ENCODE measurements at places on chromosomes 7 and 10.

GRCh38 chr7:138944592-138944991 lies 36.6 kb downstream of the KIAA1549 start:
- DNase-seq, result no peak

DNA sequence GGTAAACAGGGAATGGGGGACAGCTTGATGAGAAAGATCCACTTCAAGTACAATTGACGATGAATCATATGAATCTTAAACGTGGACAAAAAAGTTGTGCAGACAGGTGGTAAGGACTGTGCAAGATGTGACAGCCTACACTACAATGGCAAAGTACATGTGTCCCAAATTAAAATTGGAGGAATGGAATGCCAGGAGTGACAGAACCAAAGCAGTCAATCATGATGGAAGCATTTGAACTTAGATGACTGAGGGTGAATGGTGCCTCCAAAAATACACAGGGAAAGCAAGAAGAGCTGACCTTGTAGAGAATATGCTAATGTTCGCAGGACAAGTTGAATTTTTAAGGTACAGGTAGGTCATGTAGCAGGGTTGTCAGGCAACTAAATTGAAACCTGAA lies 150.3 kb upstream of the WNT16 start:
- DNase-seq, result no peak

- no peak for DNase-seq
Measured at GRCh38 chr10:27470885-27471284, 33.2 kb upstream of the RAB18 start.

DNA sequence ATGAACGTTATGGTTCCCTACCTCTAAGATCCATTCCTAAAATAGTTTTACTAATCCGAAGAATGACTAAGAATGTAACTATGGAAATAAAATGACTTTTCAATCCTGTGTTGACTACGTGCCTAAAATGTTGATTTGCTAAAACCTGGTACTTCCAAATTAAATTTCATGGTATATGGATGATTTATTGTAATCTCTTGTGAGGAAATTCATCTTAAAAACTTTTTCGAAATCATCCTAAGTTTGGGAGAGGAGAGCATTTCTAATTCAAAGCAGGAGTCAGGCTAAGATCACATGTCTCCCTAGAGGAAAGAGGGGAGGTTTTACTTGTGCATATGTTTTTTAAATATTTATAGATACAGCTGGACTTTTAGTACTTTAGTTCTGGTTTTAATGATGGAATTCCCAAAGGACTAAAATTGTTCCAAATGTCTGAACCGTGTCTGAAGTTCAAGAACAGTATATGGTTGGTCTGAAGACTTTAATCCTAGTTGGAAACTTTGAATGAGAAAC lies 483.9 kb downstream of the AUTS2 start:
- DNase-seq, result no peak

- DNase-seq, result no peak
Measured at GRCh38 chr7:6379886-6380285, 67.9 kb downstream of the DAGLB start.

DNA sequence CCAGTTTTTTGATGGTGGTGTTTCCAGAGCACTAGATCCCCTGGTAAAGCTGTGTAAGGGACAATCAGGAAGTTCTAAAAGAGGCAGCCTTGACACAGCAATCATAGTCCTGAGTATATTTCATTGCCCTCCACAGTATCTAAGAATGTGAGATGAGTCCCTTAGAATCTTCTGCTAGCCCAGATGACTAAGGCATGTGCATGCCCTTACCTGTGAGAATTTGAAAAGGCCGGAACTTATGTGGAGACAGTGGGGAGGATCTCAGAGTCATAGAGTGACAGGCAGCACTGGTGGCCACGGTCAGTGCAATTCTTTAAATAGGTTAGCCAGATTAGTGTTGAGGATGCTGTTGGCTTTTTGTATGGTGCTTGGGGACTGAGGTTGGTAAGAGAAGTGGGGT lies 361.4 kb upstream of the VSTM2A start:
- DNase-seq, result no peak

DNA sequence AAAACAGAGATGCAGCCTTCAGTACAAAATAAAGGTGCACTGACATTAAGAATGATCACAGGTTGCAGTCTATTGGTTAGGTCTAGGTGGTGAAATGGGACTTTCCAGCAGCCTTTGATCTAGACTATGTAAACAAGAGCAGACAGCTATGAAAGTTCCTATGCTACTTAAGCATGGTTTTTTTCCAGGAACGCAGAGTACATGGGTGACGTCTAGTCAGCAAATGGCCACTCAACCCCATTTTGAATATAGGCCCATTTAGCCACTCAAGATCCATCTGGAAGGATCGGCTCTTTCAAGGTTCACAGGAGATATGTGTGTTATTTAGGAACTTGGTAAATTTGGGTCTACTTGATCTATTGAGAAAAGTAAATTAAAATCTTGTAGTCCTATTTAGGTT lies 1424.6 kb upstream of the LRRTM3 start:
- no peak for DNase-seq

DNA sequence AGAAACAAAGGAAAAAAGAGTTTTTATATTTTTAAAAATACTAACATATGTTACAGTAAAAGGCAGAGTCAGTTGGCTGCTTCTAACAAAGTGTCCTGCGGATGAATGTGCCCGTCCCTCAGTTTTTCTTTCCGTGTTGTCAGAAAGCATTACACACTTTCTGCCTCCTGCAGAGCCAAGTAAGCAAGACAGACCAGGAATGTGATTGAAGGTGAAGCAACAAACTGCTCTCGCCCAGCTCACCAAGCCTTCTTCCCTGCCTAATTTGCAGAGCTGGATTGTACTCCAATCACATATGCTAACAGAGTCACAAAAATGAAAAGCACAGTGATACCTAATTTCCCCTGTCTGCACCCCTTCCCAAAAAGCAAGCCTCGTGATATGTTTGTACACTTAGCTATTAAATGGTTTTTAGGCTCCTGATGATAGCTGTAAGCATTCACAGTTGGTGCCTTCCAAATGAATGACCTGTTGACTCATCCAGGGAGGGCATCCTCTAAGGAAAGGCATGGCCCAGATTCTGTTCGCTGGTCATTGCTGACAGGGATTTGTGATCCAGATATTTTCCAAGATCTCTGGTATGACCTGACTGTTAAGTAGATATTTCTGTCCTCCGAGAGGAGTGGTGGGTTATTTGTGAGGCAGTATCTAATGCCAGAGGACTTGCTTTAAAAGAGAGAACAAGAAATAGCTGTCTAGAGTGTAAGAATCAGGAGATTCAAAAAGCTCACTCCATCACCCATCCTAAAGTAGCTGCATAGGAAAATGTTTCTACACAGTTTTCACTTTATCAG lies 187.3 kb upstream of the PLXDC2 start:
- DNase-seq, result no peak

- DNase-seq, result no peak
Measured at GRCh38 chr10:92742331-92743228, 52.8 kb downstream of the HHEX start.

- DNase-seq, result no peak
Measured at GRCh38 chr7:3037259-3037658, 6.4 kb downstream of the CARD11 start.

DNA sequence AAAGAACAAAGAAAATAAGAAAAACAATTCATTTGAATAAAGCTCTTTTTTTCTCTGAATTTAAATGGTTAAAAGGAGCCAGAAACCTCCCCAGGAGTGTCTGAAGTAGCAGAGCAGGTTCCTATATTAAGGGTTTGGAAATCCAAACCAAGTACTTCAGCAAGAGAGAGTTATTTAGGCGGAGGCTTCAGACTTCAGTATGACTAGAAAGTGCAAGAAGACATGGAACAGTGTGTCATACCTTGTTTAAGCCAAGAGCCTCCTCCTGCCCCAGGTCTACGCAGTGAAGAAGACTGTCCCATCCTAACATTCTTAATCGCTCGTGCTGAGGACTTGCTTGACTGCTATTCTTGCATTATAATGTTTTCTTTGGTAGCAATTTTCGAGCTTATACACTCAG lies 51.3 kb downstream of the ODAD2 start:
- DNase-seq, result no peak

GRCh38 chr7:131767591-131767990 lies 211.2 kb upstream of the PODXL start:
- DNase-seq, result no peak

DNA sequence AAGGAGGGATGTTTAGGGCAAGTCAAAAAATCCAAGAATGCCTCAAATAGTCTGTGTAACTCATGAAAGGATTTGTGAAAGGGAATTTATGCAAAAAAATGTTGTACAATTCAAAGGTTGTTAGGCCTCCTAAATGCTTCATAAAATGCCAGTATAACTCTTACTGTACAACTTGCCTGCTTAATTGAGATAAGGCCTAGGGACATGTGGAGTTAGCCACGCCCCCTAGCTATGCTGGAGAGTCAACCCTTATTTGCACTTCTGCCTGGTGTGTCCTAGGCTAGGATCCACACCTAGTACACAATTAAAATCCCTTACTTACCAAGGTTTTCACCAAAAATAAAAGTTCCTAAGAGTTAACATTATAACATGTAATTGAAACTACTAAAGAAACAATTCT lies 77.2 kb downstream of the ZNF680 start:
- DNase-seq, result no peak

DNA sequence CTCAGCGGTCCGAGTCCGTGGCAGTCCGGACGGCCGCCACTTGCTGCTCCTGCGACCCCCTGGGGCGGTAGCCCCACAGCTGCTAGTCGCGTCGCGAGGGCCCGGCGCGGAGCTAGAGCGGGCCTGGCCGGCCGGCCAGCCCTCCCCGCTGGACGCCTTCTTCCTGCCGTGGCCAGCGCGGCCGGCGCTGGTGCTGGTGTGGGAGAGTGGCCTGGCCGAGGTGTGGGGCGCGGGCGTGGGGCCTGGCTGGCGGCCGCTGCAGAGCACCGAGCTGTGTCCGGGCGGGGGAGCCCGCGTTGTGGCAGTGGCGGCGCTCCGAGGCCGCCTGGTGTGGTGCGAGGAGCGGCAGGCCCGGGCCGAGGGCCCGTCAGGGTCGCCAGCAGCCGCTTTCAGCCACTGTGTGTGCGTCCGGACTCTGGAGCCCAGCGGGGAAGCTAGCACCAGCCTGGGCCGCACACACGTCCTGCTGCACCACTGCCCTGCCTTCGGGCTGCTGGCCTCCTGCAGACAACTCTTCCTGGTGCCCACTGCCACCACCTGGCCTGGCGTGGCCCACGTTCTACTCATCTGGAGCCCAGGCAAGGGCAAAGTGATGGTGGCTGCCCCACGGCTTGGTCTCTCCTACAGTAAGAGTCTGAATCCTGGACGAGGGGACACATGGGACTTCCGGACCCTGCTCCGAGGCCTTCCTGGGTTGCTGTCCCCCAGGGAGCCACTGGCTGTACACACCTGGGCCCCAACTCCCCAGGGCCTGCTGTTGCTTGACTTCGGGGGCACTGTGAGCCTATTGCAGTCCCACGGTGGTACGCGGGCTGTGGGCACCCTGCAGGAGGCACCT lies 631 bp downstream of the HPS6 start:
- DNase-seq, result no peak

GRCh38 chr10:11472158-11472753 lies 139.2 kb downstream of the USP6NL start:
- DNase-seq, result peak; percentile 40

- DNase-seq, result no peak
Measured at GRCh38 chr7:98808751-98809460, 60.9 kb downstream of the TMEM130 start.

GRCh38 chr10:73253225-73253555 lies 746 bp upstream of the MRPS16 start:
- no peak for DNase-seq

GRCh38 chr7:37832194-37832593 lies 16.2 kb upstream of the NME8 start:
- DNase-seq, result no peak

DNA sequence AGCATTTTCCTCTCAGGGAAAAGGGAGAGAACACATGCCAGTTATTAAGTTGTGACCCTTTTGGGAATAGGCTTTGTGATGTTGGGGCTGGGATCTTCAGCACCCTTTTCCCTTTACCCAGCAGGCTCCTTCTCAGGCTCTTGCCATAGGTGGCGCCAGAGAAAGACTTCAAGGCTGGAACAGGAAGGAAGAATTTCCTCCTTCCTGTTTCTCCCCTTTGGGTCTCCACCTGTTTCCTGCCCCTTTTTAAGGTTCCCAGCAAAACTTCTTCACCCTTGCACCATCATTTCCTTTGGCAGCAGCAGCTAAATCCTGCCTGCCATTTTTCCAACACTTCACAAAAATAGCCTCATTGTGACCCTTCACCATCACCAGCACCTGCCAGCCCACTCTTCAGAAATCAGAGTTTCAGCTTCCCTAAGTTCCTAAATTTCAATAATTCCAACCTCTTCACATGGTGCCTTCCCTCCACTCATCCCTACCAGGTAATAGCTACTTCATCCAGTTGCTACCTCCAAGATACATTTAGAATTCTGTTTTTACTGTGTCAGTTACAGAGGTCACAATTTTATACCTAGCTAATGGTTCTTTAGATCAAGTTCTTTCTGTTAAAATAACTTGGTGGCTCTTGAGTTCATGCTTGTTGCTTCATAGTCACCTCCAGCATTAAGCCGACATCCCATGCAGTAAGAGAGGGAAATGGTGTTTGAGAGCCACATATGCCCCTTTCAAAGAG lies 22.4 kb upstream of the FOXK1 start:
- no peak for DNase-seq

DNA sequence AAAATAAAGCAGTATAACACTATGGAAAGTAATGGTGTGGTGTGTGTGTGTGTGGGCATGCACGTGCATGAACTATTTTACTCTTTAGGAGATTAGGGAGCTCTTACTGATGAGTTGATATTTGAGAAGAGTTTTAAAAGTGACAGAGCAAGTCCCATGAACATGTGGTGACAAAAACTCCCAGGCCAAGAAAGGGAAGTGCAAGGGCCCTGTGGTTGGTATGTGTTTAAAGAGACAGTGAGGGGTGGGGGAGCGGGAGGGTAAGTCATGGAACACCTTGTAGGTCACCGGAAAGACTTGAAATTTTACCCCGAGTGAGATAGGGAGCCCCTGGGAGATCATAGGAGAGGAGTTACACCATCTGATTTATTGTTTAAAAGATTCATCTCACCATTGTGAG lies 63.3 kb downstream of the AKR1B1 start:
- DNase-seq, result no peak

Data from activated naive CD4-positive, alpha-beta T cell (primary cell).